GM10248 (cell line): ENCODE measurements at places on chromosomes 12 and 14.

GRCh38 chr14:93878212-93878611 is 48.9 kb upstream of the FAM181A start:
- no peak for DNase-seq

- DNase-seq = no peak
Observed at GRCh38 chr12:115922952-115923564, 354.4 kb downstream of the MED13L start.

GRCh38 chr12:68080577-68080976 is 79.0 kb downstream of the IFNG start:
- no peak for DNase-seq

DNA sequence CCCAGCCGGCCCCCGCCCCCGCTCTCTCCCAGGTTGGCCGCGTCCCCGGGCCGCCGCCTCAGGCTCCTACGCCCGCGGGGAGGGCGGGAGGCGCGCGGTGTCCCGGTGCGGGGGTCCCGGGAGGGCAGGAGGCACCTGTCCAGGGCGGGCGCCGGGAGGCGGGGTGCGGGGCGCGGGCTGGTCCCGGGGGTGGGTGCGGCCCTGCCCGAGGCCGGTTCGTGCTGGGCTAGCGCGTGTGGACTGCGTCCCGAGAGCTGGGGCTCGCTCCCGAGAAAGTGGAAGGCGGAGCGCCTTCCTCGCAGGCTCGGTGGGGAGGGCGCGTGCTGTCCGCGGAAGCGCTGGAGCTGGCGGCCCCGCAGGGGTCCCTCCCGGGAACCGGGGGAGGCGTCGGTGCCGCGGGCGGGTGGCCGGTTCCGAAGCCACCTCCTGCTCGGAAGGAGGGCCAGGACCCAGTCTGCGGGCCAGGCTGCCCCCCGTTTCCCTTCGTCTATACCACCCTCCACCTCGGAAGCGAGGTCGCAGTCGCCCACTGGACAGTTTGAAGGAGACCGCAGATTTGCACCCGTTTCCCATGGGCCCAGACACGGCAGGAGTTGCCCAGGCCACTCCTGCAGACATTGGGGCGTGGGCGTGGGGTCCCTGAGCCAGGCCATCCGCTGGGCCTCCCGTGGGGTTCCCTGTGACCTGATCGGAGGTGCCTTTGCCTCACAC is 636 bp downstream of the ZFYVE21 start:
- peak; percentile 50 for DNase-seq

- no peak for DNase-seq
Observed at GRCh38 chr14:45434221-45434620, 181.2 kb upstream of the MIS18BP1 start.

DNA sequence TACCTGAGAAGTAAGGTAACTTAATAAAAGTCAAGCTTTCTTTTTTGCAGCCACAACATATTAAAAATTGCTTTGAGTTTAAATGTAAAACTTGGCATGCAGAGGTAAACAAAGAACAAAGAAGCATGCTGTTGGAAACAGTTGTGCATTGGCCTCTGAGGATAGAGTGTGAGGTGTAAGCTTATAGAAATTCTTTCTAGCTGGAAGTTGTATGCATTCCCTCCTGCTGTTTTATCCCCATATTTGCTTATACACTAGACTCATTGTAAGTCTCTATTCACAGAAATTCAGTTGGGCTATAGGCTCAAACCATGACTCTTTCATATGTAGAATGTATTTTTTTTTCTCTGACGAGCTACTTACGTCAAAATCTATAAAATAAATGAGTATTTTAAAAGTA is 316.3 kb downstream of the SLC6A15 start:
- DNase-seq = no peak
